ENCODE measurements at places on chromosomes 5 and 9.

- DNase-seq: no peak
Observed at GRCh38 chr5:131200560-131200959, 29.8 kb downstream of the LYRM7 start.

GRCh38 chr5:113548396-113548795 lies 34.9 kb downstream of the YTHDC2 start:
- DNase-seq: no peak

GRCh38 chr9:116287721-116288120 lies 134.1 kb downstream of the PAPPA start:
- DNase-seq: no peak

DNA sequence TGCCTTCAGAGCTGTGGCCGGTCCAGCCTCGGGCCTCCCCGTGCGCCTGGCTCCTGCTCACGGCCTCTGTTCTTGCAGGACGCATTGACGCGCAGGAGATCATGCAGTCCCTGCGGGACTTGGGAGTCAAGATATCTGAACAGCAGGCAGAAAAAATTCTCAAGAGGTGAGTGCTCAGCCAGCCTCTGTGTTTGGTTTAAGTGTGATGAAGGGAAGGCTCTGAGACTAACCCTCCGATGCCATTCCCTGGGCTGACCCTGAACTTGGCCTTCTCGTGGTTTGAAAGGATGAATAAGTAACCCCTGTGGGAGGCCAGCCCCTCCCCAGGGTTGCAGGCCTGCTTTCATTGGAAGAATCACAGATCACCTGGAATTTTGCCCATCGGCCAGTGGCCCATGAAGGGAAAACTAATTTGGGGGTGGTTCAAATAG lies 26.3 kb downstream of the PTGES2 start:
- no peak for DNase-seq
